ENCODE measurements at places on chromosomes 16 and 17. TPM values are rescaled to one million over a fixed set of nuclear protein-coding genes. Genes with fewer than 3 reads are reported as not detected.

MAP3K3 gene
- 24.2 TPM for total RNA-seq

MAPT gene
- under 0.01 TPM for total RNA-seq

BICDL2 gene
- 0.18 TPM for total RNA-seq

CLCN7 gene
- total RNA-seq, result 10.8 TPM

PEMT gene
- 23.3 TPM for total RNA-seq

NSF gene
- 94.7 TPM for total RNA-seq

KRTAP17-1 gene
- total RNA-seq, result not detected

CTF1 gene
- 0.56 TPM for total RNA-seq

PPP1R27 gene
- not detected for total RNA-seq

SMIM36 gene
- total RNA-seq, result not detected

MVD gene
- total RNA-seq, result 17.2 TPM

EMP2 gene
- total RNA-seq, result 17.8 TPM

GNAO1 gene
- total RNA-seq, result not detected

PABPN1L gene
- not detected for total RNA-seq

SLC22A31 gene
- 0.56 TPM for total RNA-seq

KRT31 gene
- not detected for total RNA-seq

APOBR gene
- not detected for total RNA-seq

MT1F gene
- total RNA-seq, result not detected

CMTM2 gene
- total RNA-seq, result not detected

ST6GALNAC1 gene
- total RNA-seq, result not detected

FBXL16 gene
- total RNA-seq, result 0.56 TPM

USP6 gene
- total RNA-seq, result not detected

KRTAP3-2 gene
- total RNA-seq, result not detected

MMP28 gene
- 0.18 TPM for total RNA-seq

TUBG2 gene
- 3.6 TPM for total RNA-seq

SECTM1 gene
- 2.3 TPM for total RNA-seq

UNK gene
- total RNA-seq, result 15.4 TPM

CRYBA1 gene
- total RNA-seq, result not detected

ANKRD13B gene
- total RNA-seq, result 1.1 TPM

NATD1 gene
- 0.90 TPM for total RNA-seq

KCNH4 gene
- total RNA-seq, result not detected

LDAF1 gene
- total RNA-seq, result 62.2 TPM

RGS11 gene
- total RNA-seq, result under 0.01 TPM

BRIP1 gene
- 19.7 TPM for total RNA-seq

TCAP gene
- total RNA-seq, result under 0.01 TPM

SF3B3 gene
- 112 TPM for total RNA-seq

IRX3 gene
- total RNA-seq, result not detected

KRT27 gene
- total RNA-seq, result not detected

SUPT6H gene
- total RNA-seq, result 44.8 TPM

ATP2A1 gene
- under 0.01 TPM for total RNA-seq

CSH2 gene
- total RNA-seq, result not detected

ATP2A3 gene
- 0.18 TPM for total RNA-seq

OTOP2 gene
- not detected for total RNA-seq

CACNG1 gene
- total RNA-seq, result not detected

DOC2A gene
- not detected for total RNA-seq

HGS gene
- 49.4 TPM for total RNA-seq

PIPOX gene
- 1.1 TPM for total RNA-seq

All from IMR-90 (cell line).